Activated T-helper 2 cell treated with anti-CD3 and anti-CD28 coated beads, Interferon-gamma antibody, Interleukin-2, Interleukin-4, amounts not matched to agents 10 μg/mL and 5 μg/mL and 100 μg/mL, durations not matched to agents 14 hours and 24 hours and 36 hours (primary cell): ENCODE measurements at places on chromosomes 2 and 18. TPM values are rescaled to one million over a fixed set of nuclear protein-coding genes. Genes with fewer than 3 reads are reported as not detected.

GRCh38 chr2:164841719-164842623, at the start of gene COBLL1:
TSS of gene COBLL1 (minus strand) at chr2:164841823. CDS start at chr2:164841196, 627 bp downstream.
- DNase-seq: peak; percentile 17

The ZEB2 gene
- 50.9 and 53.2 TPM in 2 replicates for total RNA-seq

- DNase-seq: no peak
Observed at GRCh38 chr2:176566496-176566895, 297.3 kb downstream of the MTX2 start.

GRCh38 chr2:8892111-8892510, 54.7 kb upstream of the KIDINS220 start:
- DNase-seq: no peak

The SAG gene
- 0.05 TPM in 1 of 2 replicates, not detected in the other for total RNA-seq

The PCARE gene
- not detected in 2 replicates for total RNA-seq

The LIMS3 gene
- not detected in 2 replicates for total RNA-seq

GRCh38 chr2:223086370-223086981, 34.5 kb downstream of the KCNE4 start:
- DNase-seq: no peak

The SNTG2 gene
- not detected in 2 replicates for total RNA-seq

GRCh38 chr2:149132901-149133300, 94.4 kb downstream of the LYPD6B start:
- no peak for DNase-seq

GRCh38 chr2:109204412-109204811, 75.4 kb downstream of the SH3RF3 start:
- DNase-seq: no peak

GRCh38 chr18:5425721-5426120, 118.1 kb downstream of the EPB41L3 start:
- no peak for DNase-seq

DNA sequence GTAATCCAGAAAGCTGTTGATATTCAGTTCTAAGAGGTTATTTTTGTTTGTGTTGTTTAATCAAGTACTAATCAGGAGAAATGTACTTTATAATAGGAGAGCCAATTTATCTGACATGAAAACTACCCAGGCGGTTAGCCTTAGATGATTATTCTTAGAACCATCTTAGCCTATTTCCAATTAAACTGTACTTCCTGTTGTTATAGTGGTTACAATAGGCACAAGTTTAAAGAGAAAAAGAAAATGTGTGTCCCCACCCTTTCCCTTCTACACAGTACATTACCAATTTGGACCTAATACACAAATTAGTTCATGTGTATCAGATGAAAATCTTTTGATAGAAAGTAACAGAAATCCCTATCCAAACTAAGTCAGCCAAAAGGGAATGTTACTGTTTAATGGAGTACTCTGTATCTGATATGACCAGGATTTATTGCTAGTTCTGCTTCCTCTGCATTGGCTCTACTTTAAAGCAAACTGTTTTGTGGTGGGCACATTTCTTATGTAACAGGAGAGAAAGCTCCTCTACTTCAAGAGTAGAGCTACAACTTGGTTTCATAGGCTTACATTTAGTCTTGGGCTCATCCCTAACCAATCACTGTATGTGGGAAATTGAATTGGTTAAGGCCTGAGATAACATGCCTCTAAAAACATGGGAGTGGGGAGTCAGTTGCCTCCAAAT, 217.9 kb downstream of the UBE2E3 start:
- no peak for DNase-seq

DNA sequence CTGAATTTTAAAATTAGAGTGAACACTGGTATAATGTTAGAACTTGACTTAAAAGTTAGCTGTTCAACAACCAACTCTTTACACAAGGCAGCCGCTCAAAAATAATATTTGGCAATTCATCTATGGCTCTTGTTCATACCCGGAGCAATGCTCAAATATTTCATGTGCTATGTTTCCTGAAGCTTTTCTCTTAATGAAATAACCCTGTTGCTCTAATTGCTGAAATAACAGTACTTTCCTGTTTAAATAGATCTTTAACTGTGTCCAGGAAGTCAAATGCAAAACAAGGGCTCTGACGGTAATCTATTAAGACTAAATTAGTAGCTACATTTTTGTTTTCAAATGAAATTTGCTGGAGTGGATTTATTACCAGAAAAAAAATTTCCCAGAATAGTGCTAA, 33.7 kb downstream of the RFTN2 start:
- no peak for DNase-seq

DNA sequence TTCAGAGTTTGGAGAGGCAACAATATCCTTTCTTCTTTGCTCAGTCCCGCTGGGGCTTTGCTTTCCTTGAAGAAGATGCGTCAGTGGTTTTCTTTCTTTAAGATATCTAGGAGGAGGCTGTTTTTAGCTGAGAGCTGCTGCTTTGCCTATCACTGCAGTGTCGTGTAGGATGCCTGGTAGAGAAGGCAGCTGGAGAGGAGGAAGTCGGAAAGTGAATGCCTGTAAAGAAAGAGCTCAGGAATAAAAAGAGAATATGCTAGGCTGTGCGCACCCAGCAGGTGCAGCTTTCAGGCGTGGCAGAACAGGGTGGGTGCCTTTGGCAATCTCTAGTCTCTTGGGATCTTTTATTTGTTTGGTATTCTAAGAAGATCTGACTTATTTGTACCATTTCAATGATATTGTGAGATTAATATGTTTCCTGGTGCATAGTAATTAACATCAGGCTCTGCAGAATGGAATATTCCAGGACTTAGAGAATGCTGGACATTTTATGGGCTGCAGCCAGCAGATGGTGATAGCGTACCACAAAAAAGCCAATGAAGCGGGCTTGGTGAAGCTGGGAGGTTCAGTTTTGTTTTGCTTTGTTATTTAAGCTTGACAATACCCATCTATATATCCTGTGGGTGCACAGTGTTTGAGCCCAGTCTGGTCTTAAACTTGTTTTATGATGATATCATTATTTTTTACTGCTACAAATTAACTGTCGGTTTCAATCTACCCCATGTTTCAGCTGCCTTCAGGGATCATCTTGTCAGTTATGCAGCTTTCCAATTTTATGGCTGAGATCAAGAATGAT, 34.9 kb downstream of the CAVIN2 start:
- no peak for DNase-seq

DNA sequence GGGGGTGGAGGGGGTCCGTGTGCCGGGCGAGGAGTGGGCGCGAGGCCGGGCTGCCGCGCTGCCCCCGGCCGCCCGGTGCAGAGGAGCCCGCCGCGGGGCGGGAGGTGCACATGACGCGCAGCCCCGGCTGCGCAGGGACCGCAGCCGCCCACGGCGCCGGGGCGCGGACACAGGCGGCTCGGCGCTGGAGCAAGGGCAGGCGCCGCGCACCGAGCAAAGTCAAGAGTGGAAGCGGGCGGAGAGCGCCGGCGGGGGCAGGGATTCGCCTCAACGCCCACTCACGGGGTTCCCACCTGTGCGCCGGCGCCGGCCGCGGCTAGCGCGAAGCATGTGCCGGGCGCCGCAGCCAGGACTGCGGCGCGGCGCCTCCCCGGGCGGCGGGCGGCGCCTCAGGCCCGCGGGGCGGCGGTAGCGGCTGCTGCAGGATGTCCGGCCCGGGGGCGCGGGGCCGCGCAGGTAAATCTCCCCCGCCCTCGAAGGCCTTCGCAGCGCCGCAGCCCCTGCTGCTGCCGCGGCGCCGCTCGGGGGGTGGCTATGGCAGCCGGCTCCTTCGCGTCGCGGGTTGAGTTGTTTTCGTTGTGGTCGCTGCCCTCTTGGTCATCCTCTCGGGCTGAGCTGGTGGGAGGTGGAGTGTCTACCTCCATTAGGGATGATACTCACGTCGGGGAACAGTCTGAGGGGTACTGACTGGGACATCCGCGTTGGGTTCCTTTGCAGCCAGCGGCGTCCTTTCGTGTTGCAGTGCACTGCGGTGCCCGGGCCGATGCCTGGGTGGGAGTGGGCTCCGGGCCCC, 216.3 kb upstream of the DTNA start:
- DNase-seq: no peak

- no peak for DNase-seq
Observed at GRCh38 chr2:120531365-120531764, 185.4 kb downstream of the INHBB start.

DNA sequence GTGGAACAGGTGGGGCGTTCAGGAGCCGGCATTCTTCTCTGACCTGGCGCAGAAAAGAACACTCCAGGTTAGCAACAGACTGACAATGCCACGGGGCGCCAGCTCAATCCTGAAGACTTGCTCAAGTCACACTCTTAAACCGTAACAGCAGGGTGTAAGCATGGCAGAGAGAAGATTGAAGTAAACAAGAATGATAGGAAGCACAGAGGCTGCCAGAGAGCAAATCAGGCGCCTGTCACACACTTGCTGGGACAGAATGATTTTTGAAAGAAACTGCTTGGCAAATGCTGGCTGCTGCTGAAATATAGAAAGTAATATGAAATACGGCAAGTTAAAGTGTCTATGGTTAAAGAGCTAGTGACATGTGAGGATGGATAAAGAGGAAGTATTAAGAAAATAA, 80.5 kb downstream of the MEP1B start:
- DNase-seq: no peak

DNA sequence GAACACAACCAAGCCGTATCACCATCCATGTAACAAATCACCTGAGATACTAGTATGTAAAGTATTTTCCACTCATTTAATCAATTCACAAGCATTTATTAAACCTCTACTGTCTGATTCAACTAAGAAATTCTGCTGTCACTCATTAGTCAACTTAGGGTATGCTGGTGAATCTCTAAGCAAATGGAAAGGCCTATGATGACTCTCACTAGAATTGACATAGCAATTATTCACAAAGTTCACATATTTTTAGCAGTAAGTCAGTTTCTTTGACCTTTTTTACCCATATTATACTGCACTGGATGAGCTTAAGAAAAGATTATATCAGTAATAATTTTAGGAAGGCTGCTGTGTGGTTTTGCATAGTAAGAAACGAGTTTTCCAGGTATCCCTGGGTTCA, 130.1 kb downstream of the SLC8A1 start:
- DNase-seq: no peak

DNA sequence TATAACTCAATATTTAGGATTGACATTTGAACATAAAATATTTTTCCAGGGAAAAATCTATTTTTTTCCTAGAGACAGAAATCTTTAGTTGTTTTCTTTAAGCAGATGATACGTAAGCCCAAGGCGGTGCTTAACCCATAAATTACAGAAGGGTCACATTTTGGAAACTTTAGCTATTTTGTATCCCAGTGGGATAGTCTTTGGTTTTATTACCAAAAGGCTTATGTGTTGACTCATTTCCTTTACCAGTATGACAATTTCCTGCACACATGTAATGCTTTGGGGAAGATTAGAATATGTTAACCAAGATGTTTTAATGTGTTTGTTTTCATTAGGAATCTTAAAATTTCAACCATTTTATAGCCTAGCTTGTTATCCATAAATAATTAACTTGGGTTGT, 24.8 kb downstream of the DYNC1I2 start:
- DNase-seq: no peak

DNA sequence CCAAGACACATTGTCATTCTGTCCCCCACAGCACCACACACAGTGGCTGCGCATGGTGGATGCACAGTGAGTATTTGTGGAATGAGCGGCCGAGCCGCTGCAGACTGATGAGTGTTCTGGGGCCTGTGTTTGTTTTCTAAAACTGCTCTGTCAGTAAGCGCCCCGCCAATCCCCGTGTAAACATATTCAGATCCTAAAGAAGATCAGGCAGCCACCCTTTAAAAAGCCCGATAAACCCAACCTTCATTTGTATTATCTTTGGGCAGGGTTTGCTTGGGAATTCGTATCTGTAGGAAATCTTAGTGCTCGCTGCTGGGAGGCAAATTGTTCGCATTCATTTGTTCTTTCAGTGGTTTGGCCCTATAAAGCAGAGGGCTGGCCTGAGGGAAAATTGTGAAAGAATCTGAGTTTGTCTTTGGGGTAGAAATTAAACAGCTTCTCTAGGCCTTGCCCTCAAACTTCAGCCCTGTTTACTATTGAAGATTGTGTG, 68.6 kb downstream of the TGOLN2 start:
- DNase-seq: no peak

DNA sequence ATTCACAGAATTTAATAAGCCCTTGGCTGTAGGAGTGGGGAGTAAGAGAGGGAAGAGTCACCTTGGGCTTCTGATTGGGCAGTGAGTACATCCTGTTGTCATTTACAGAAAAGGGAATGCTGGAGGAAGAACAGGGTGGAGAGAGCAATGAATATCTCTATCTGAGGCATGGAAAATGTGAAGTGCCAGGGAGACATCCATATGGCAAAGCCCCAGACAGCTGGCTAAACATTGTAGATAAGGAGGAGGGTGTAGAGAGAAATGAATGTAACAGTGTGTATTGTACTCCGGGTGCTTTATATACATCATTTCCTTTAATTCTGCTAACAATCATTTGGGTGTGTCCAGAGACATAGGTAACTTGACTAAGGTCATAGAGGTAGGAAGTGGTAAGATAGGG, 103.5 kb downstream of the UPP2 start:
- no peak for DNase-seq

The CFAP65 gene
- total RNA-seq: not detected in 2 replicates

DNA sequence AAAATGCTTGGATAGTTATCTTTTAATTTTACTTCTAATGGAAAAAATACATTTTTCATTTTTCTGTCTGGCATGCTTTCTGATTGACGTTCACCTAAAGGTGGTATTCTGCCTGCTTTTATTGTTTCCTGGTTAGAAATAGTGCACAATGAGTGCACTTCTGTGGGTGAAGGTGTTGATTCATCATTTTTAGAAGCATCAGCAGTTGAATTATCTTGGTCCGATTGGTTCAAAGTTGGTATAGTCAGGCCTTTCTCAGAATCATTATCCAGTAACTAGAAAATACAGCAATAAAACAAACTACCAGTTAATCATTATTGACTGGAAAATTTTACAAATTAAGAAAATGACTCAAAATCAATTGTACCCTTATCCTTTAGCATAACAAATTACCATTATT, 84.5 kb downstream of the STRADB start:
- DNase-seq: no peak

- no peak for DNase-seq
Observed at GRCh38 chr2:170313347-170313991, 135.5 kb downstream of the MYO3B start.

DNA sequence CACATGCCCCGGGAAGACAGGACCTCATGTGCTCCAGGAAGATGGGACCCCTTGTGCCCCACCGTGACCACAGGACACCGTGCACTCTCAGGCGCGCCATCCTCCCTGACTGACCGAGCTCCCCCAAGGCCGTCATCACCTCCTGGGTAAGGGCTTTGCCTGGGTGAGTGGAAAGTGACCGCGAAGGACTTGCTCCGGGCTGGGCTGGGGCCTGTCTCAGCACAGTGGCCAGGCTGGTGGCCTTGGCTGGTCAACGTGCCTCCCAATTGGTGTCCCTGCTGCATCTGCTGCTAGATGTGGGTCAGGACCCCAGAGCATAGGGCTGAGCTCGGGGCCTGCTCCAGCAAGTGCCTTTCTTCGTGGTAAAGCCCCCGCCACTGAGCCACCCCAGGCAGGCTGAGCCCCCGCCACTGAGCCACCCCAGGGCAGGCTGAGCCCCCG, 69.7 kb upstream of the CTDP1 start:
- no peak for DNase-seq
